GM18507 (cell line): ENCODE measurements at places on chromosomes 4 and X.
A peak's percentile ranks its signal among the peaks of the same experiment; 100 is the strongest.

GRCh38 chr4:11189756-11190155, 238.9 kb downstream of the HS3ST1 start:
- no peak for DNase-seq

- no peak for DNase-seq
Measured at GRCh38 chrX:147910607-147911006, 1.1 kb upstream of the FMR1 start.

- DNase-seq = no peak
Measured at GRCh38 chr4:186121057-186121456, 16.6 kb downstream of the FAM149A start.

- no peak for DNase-seq
Measured at GRCh38 chr4:23680671-23681518, 209.0 kb downstream of the PPARGC1A start.

DNA sequence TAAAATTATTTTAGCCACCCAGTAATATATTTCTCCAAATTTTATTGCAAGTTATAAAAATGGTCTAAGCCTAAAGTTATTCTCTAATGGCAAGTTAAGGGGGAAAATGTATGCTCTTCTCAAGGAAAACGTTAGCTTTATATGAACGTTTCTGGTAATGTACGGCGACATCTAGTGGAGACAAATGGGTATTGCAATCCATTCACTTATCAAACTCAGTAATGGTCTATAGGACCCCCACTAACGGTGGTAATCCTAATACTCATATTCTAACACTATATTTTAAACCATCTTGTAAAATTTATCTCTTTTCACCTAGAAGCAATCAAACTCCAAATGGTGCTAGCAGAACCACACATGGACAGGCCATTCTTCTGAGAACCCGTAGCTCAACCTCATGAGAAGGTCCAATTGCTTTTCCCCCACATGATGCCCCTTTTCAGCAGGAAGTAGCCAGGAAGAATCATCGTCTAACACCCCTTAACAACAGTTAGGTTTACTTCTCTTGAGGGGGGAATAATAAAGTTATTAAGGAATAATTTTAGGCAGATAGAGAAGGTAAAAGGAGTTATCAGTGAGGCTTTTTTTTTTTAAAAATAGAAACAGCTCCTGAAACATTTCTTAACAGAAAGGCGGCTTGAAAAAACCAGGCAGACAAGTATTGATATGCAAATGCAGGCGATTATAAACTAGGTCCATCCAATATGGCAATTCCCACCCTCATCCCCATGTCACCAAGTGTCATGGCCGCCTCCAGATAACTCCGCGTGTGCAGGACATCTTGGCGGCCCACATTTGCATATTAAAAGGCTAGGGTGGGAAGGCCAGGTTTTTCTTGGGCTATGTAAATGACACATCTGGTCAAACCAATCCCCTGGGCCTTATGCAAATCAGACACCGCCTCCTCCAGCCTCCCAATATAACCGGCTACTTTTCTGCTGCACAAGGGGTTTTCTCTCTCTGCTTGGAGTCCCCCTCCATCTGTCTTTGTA, 35.0 kb downstream of the NUDT11 start:
- DNase-seq = peak; percentile 2

DNA sequence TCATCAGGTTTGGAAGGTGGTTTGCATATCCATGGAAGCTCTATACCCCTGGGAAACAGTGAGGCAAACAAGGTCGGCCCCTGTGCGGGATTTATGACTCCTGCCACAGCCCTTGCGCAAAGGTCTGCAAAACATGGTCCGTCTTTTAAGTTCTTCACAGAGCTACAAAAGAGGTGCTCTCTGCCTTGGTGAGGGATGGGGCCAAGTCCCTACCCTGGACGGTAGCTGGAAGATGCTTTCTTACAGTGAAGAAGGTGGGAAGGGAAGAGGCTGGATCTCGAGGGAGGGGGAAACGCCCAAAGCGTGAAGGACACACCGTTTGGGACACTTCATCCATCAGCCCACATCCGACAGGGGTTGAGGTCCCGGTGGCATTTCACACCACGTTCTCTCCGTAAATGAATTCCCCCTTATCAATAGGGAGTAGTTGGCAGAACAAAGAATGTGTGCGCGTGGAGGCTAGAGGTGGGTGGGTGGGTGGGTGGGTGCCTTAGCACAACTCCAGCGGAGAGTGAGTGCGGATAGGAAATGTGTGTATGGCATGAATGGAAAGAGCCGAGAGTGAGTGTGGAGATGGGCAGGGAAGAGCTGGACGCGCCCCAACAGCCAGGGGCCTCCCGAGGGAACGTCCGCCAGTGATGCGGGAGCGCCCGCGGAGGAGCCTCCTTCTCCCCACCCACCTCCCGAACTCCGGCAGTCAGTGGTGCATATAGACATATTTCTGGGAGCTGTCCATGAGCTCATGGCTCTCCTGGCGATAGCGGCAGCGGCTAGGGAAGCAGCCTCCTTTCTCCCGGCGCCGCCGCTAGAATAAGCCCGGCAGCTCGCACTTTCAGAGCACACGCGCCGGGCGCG, 68.3 kb downstream of the LARP7 start:
- DNase-seq = no peak

- no peak for DNase-seq
Measured at GRCh38 chrX:53073115-53073586, 9.0 kb upstream of the TSPYL2 start.

DNA sequence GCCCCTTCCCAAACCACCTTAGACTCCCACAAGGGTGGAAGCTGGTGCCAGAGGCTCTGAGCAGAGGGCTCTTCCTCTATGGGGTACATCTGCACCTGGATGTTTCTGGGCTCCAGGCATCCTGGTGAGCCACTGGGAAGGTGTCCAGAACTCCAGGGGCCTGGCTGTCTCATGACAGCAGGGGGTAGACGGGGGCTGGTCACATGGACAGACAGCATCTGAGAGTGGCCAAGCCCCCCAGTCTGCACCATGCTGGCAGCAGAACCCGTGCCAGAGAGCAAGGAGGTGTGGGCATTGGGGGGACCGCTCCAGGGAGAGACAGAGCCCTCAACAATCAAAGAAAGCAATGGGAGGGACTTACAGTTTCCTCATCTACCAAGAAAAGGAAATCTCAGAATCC, 39.5 kb downstream of the ZFYVE28 start:
- no peak for DNase-seq
